ENCODE measurements at places on chromosomes 3 and 15.
A peak's percentile ranks its signal among the peaks of the same experiment; 100 is the strongest.

- DNase-seq = no peak
These were observed 72.9 kb downstream of the GLDN start for GRCh38 chr15:51414256-51414860.

- DNase-seq = no peak
These were observed 63.1 kb downstream of the DAPK2 start for GRCh38 chr15:63983061-63983711.

- no peak for DNase-seq
These were observed 361.4 kb downstream of the CHL1 start for GRCh38 chr3:557972-558371.

- no peak for DNase-seq
These were observed 193.6 kb downstream of the UACA start for GRCh38 chr15:70569714-70570231.

DNA sequence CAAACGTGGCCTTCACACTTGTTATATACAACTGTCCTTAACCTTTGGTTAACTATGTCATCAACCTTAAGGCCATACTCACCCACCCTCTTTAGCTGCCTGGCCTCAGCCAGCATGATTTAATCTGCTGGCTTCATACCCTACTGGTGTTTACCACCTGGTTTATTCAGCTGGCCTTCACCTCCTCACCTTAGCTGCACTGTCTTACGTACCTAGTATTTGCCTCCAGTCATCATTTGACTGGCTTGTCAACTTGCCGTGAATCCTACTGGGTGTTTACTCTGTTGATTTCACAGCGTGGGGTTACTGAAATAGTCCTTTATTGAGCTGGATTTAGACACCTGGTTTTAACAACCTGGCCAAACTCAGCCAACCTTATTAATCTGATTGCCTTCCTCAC, 102.8 kb downstream of the IL12A start:
- DNase-seq = no peak

DNA sequence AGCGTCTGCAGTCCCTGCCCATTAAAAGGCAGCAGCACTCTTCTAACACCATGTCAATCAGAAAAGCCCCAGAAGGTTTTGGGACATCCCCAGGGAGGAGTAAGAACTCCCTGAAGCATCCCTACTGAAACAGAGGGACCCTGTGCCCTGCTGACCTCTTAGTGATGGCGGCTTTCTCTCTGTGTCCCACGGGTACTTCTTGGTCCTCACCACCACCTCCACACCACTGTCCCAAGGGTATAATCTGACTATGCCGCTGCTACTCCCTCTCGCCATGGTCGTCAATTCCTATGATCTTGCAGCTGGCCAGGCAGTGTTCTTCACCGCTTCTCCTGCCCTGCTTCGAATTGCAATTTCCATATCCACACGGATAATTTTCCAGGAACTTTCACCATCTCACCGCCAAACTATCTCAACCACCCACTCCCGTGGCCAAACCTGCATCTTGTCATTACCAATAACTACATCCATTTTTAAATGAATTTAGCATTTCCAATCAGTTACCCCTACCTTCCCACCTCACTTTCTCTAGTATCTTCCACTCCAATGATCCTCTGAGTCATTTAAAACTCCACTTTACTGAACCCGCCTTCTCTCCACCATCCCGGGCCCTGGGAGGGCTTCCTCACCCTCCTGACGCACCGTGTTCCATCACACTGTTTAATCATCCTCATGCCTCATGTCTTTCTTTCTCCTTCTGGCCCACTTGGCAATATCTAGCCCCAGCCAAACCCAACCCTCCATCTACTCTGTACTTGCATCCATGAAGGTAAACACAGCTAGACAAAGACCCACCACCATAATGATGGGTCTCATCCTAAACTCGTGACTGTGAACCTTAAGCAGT, 23.7 kb downstream of the PRR23E start:
- DNase-seq = no peak

DNA sequence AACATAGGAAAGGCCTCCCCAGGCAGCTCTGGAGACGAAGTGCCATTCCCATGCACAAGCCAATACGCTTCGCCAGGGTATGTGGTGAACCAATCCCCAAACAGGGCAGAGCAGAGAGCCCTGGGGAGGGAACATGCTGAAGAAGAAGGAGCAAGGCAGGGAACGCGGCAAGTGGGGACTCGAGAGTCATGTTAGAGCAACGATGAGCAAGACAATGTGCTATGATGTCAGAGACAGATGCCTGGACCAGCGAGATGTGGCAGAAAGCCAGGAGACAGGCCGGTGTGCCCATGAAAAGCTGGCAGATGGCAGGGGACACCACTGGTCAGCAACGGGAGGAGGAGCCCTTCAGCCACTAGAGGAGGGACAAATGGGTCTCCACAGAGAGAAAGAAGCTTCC, 39.6 kb downstream of the NIPA2 start:
- DNase-seq = no peak

GRCh38 chr3:111735243-111735758, 123.8 kb upstream of the PHLDB2 start:
- peak; percentile 96 for DNase-seq

DNA sequence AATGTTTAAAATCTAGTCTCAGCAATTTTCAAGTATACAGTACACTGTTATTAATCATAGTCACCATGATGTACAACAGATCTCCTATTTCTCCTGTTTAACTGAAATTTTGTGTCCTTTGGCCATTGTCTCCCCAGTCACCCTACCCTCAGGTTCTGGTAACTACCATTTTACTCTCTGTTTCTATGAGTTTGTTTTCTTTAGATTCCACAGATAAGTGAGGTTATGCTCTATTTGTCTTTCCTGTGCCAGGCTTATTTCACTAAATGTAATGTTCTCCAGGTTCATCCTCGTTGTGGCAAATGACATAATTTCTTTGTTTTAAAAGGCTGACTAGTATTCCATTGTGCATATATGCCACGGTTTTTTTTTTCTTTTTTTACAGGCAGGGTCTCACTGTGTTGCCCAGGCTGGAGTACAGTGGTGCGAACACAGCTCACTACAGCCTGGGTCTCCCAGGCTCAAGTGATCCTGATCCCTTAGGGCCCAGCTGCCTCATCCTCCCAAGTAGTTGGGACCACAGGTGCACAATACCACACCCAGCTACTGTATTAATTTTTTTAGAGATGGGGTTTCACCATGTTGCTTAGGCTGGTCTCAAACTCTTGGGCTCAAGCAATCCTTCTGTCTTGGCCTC, 50.0 kb downstream of the RAB7A start:
- DNase-seq = no peak

DNA sequence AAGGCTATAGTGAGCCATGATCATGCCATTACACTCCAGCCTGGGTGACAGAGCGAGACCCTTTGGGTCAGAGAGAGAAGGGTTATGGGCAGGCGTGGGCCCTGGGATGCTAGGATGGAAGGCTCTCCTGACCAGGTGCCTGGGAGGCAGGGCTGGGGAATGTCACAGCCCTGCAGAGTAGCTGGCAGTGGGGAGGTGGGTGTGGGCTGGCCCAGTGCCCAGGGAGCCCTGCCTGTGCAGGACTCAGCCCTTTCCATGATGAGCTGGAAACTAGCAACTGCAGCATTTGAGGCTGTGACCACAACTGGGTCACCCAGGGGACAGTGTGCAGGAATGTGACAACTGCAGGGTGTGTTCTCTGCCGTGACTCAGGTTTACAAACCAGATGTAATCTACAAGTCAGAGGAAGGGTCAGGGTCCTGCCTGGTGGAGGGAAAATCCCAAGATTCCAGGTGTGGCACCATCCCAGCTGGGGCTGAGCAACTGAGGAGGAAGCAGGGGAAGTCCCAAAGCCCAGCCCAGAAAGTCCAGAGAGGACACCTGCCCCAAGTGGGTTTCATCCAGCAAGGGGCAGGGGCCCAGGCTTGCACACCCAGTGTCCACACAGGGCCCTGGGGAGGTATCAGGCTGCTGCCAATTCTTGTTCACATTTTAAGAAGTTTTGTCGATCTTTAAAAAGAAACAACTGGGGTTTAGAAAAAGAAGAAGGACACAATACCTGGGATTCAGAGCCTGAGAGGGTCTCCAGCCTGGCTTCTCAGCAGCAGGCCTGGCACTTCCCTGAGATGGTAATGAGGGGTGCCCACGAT, 45.5 kb downstream of the SLC28A1 start:
- no peak for DNase-seq

GRCh38 chr3:189778340-189778950, 147.3 kb downstream of the TP63 start:
- no peak for DNase-seq

- no peak for DNase-seq
These were observed at the start of gene ESYT3 for GRCh38 chr3:138434276-138434874. ESYT3 (plus strand) TSS chr3:138434616; CDS start chr3:138434799, 183 bp downstream.

- peak; percentile 10 for DNase-seq
These were observed 588.3 kb upstream of the NAALADL2 start for GRCh38 chr3:174270841-174271240.

- DNase-seq = no peak
These were observed 71.4 kb upstream of the BHLHE40 start for GRCh38 chr3:4907643-4908432.

- no peak for DNase-seq
These were observed 326.1 kb downstream of the LPP start for GRCh38 chr3:188480011-188480410.

DNA sequence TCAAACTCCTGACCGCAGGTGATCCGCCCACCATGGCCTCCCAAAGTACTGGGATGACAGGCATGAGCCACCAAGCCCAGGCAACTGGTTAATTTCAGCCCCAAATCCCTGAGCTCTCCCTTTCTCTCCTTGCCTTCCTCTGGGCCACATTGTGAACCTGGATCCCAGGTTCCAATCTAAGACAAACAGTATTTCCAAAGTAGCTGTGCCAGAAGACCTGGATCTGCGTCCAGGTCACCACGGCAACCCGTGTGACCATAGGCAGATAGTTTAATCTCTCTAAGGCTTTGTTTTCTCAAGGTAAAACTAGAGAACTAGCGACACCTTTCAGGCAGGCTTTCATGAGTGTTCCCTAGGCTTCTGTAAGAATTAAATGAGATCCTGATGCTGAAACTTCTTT, 5.9 kb upstream of the RBPMS2 start:
- DNase-seq = no peak
